Activated T-cell treated with anti-CD3 and anti-CD28 coated beads, Interleukin-2, amount 50 U/mL, for 24 hours (primary cell): ENCODE measurements at places on chromosomes 6 and 20.

GRCh38 chr20:60913298-60913697 is 338.8 kb upstream of the CDH4 start:
- no peaks in the 10 kb centered on the region for H3K36me3 ChIP-seq
- no peak overlapping the region for H3K4me3 ChIP-seq
- no peak for DNase-seq
- H3K27me3 ChIP-seq, result no peaks in the 10 kb centered on the region

DNA sequence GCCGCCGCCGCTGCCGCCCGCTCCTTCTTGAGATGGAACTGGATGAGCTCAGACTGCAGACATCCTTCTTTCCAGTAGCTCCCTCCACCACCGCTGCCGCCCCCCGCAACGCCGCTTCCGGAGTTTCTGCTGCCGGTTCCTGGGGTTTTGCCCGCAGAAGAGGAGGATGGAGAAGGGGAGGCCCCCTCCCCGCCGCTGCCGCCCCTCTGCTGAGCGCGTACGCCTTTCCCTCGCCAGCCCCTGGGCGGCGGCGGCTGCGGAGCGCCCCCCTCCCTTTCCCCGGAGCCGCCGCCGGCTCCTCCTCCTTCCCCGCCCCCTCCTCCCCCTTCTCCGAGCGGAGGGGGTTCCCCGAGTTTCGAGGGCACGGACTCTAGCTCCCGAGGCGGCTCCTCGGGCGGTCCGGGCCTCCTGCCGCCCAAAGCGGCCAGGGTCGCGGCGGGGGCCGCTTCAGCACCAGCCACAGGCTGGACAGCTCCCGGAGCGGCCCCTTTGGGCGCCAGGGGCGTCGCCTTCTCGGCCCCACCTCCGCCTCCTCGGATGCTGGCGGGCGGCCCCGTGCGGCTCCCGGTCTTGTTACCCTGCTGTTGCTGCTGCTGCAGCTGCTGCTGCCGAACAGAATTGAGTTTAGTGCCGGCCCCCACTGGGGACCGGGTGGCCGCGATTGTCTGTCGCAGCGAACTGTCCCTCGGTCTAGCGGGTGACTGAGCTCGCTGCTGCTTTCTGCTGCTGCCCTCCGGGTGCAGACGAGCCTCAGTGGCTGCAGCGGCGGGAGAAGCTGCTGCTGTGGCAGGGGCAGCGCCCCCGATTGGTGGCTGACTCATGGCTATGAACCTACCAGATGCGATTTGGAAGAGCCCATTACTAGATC is 3.1 kb downstream of the MTCL3 start:
- H3K4me1 ChIP-seq, result peaks cover 45% of the 10 kb centered on the region
- H3K27me3 ChIP-seq, result peaks cover 46% of the 10 kb centered on the region
- peak overlapping the region; percentile 86 for H3K4me3 ChIP-seq
- peaks cover 14% of the 10 kb centered on the region for H3K36me3 ChIP-seq
- DNase-seq, result peak; percentile 82

- DNase-seq, result no peak
- no peak overlapping the region for H3K4me3 ChIP-seq
- H3K36me3 ChIP-seq, result no peaks in the 10 kb centered on the region
- no peak overlapping the region for H3K27ac ChIP-seq
- H3K27me3 ChIP-seq, result peaks cover 5% of the 10 kb centered on the region
Measured at GRCh38 chr6:119454714-119455113, 105.2 kb upstream of the MAN1A1 start.

DNA sequence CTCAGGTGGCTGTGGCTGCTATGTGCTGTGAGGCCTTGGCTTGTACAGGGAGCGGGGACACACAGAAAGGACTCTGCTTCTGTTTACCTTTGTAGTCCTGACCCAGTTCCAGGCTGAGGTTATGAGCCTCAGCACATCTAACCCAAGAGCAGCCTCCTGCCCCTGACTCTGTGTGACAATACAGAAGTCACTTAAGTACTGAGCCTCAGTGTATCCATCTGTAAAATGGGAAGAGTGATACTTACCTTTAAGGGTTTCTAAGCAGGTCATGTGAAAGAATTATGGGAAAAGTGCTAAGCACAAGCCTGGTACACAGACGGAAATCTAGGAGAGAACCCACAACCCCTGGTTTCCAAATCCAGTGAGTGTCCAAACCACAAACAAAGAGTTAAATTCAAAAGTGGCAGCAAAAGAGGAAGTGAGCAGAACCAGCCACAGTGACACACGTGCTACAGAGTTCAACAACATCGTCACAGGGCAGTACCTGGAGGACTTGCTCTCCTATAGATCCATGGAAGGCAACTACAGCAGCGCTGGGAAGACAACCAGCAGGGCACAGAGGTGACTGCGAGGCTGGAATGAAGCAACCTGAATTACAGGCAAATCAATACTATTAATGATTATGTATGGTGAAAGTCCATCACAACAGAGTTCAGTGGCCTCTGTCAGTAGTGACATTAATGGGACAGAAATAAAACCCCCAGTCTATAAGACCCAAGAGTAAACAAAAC is 12.5 kb downstream of the TRIM26 start:
- H3K4me1 ChIP-seq, result peaks cover 38% of the 10 kb centered on the region
- no peak overlapping the region for H3K4me3 ChIP-seq
- no peaks in the 10 kb centered on the region for H3K27me3 ChIP-seq
- DNase-seq, result no peak
- H3K27ac ChIP-seq, result peak overlapping the region; percentile 40

DNA sequence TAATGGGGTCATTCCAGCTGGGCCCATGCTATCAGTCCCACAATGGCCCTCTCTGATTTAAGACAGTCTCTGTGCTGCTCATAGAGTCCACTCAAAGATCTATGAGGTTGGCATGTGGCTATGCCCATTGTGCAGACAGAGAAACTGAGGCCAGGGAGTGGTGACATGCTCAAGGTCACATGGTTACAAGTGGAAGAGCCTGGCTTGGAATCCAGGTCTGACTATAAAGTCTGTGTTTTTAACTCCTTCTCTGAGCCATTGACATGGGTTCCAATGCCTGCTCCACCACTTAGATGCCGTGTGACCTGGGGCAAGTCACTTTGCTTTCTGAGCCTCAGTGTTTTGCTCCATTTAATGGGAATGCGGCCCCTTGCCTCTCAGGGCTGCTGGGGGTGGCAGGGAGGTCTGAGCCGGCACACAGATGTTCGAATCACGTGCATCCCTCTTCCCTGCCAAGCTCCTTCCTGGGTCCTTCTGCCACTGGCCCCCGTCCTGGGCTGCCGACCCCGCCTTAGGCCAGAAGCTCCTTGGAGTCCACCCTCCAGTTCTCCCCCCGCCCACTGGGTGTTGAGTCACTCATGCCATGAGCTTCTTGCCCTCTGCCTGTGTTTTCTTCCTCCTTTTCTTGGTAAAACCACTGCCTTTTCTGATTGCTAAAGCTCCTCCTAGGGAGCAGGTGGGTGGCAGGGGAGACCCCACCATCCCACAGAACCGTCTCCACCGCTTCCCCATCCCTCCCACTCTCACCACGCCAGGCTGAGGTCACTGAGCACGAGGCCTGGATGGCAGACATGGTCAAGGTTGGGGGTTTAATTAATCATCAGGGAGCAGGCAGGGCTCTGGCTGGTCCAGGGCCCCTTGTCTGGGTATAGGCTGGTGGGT is 35.7 kb downstream of the CEBPB start:
- H3K36me3 ChIP-seq, result no peaks in the 10 kb centered on the region
- peaks cover 11% of the 10 kb centered on the region for H3K4me1 ChIP-seq
- no peaks in the 10 kb centered on the region for H3K27me3 ChIP-seq

DNA sequence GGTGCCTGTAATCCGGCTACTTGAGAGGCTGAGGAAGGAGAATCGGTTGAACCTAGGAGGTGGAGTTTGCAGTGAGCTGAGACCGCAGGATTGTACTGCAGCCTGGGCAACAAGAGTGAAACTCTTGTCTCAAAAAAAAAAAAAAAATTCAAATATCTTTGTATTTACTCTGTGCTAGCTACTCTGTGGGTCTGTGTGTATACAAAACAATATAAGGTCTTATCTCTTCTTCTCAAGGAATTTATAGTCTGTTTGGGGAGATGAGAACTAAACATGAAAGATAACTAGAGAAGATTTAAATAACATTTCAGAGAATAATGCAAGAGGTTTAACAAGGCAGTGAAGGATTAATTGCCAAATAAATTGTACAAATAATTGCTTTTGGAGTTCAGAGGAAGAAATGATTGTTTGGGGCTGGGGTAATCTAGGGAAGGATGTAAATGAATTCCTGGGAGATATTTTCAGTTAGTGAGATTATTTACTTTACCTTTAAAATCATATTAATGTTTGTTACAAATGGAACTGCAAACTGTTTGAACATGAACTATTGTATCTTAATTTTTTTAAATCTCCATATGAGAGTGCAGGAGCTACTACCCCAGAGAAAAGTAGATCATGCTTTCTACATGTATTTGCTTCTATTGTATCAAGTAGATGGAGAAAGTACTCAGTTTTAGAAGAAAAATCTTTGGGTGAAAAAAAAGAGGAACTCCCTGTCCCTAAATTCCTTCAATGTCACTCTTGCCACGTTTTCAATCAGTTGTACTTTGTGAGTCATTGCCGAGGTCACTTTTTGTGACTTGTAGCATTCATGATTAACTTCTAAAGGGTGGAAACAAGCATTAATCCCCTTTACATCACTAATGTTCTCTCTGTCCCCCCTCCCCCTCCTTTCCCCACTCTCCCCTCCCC is 39.0 kb downstream of the NCOA3 start:
- DNase-seq, result no peak
- H3K27me3 ChIP-seq, result no peaks in the 10 kb centered on the region

DNA sequence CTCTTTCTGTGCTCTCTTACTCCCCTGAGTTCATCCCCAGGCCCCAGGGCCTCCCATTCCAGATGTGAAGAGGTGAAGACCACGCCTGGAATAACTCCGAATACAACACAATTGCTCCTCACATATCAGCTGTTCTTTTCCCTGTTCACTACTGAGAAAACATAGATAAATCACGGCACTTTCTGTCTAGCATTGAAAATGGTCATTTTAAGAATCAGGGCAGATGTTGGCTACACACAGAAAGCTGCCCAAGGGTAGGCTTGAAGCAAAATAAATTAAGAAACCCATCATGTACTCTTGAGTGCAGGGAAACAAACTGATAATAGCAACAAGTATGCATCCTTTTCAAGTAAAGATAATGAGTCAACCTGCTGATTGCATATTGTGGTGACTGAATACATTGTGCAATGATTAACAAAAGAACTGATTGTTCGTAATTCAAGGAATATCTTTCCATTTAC is 382.5 kb downstream of the PRKN start:
- DNase-seq, result no peak
- no peaks in the 10 kb centered on the region for H3K36me3 ChIP-seq
- no peaks in the 10 kb centered on the region for H3K27me3 ChIP-seq
- no peak overlapping the region for H3K4me3 ChIP-seq
- H3K4me1 ChIP-seq, result no peaks in the 10 kb centered on the region

DNA sequence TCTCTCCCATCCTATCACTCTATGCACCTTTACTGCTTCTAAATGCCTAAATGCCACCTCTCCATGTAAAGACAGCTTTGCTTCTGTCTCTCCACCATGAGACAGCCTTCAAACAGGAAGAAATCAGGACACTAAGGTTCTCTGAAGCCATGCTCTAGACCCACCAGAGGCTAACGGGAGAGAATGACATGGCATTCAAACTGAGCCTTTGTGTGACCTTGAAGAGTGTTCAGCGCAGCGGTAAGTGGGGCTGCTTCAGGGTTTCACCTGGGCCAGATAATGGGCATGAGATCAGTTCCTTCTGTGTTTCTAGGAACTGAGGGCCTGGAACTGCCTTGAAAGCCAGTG is 20.1 kb downstream of the FAM50B start:
- H3K4me1 ChIP-seq, result peaks cover 39% of the 10 kb centered on the region
- peaks cover 19% of the 10 kb centered on the region for H3K27me3 ChIP-seq
- no peak overlapping the region for H3K4me3 ChIP-seq
- peak overlapping the region; percentile 84 for H3K27ac ChIP-seq
- no peaks in the 10 kb centered on the region for H3K36me3 ChIP-seq
- no peak for DNase-seq

DNA sequence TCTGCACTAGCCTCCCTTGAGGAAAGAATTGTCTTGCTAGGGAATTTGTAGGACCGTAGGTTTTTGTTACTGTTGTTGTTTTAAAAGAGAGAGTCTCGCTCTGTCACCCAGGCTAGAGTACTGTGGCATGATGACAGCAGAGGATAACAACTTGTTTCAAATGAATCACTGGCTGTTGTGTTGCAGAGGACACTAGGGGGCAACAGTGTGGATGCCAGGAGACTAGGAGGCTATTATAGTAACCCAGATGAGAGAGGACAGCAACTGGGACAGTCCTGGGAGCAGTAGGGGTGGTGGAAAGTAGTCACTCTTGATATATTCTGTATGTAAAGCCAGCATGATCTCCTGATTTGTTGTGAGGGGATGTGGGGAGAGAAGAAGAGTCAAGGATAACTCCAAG is 41.8 kb upstream of the LAMA4 start:
- no peaks in the 10 kb centered on the region for H3K4me1 ChIP-seq
- H3K4me3 ChIP-seq, result no peak overlapping the region
- no peak for DNase-seq

DNA sequence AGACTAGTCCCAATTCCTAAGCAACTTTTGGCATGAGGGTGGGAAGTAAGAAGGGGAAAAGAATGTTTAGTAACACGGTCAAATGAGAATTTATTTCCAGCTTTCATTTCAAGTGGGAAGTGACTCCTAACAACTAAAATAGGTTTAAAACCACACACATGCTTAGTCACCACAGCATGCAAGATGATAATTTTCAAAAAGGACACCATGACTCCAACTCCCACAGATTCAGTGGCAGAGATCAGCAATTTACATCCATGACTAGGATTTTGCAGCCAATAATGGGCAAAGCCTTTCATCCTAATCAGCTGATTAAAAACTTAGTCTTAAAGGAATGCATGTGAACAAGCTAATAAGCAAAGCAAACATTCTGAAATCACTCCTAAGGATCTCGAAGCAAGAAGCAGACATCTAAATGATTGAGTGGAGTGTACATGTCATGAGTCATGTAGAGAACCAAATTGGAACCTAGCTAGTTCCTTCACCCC is 48.1 kb upstream of the GCLC start:
- H3K4me3 ChIP-seq, result no peak overlapping the region
- H3K27me3 ChIP-seq, result peaks cover 3% of the 10 kb centered on the region
- H3K4me1 ChIP-seq, result peaks cover 18% of the 10 kb centered on the region
- H3K27ac ChIP-seq, result no peak overlapping the region
- DNase-seq, result no peak
- H3K36me3 ChIP-seq, result no peaks in the 10 kb centered on the region

GRCh38 chr6:132401618-132402285 is 477 bp upstream of the MOXD1 start:
- no peak overlapping the region for H3K27ac ChIP-seq
- no peaks in the 10 kb centered on the region for H3K36me3 ChIP-seq
- H3K4me3 ChIP-seq, result peak overlapping the region; percentile 20
- peaks cover 76% of the 10 kb centered on the region for H3K27me3 ChIP-seq
- peaks cover 24% of the 10 kb centered on the region for H3K4me1 ChIP-seq
- no peak for DNase-seq

GRCh38 chr6:150418827-150419594 is 50.2 kb downstream of the IYD start:
- H3K4me1 ChIP-seq, result peaks cover 32% of the 10 kb centered on the region
- H3K27ac ChIP-seq, result peak overlapping the region; percentile 76
- peak; percentile 72 for DNase-seq
- peaks cover 25% of the 10 kb centered on the region for H3K27me3 ChIP-seq
- no peaks in the 10 kb centered on the region for H3K36me3 ChIP-seq

- H3K4me3 ChIP-seq, result peak overlapping the region; percentile 66
- peaks cover 26% of the 10 kb centered on the region for H3K4me1 ChIP-seq
- H3K36me3 ChIP-seq, result no peaks in the 10 kb centered on the region
- H3K27ac ChIP-seq, result no peak overlapping the region
- H3K27me3 ChIP-seq, result peaks cover 3% of the 10 kb centered on the region
- no peak for DNase-seq
Measured at GRCh38 chr6:42105156-42105648, 37.2 kb downstream of the C6orf132 start.

- H3K4me1 ChIP-seq, result peaks cover 22% of the 10 kb centered on the region
- no peak overlapping the region for H3K27ac ChIP-seq
- peak overlapping the region; percentile 48 for H3K4me3 ChIP-seq
Measured at GRCh38 chr20:49610691-49611538, 43.0 kb upstream of the PTGIS start.
